ENCODE measurements at places on chromosomes 3 and 15.

DNA sequence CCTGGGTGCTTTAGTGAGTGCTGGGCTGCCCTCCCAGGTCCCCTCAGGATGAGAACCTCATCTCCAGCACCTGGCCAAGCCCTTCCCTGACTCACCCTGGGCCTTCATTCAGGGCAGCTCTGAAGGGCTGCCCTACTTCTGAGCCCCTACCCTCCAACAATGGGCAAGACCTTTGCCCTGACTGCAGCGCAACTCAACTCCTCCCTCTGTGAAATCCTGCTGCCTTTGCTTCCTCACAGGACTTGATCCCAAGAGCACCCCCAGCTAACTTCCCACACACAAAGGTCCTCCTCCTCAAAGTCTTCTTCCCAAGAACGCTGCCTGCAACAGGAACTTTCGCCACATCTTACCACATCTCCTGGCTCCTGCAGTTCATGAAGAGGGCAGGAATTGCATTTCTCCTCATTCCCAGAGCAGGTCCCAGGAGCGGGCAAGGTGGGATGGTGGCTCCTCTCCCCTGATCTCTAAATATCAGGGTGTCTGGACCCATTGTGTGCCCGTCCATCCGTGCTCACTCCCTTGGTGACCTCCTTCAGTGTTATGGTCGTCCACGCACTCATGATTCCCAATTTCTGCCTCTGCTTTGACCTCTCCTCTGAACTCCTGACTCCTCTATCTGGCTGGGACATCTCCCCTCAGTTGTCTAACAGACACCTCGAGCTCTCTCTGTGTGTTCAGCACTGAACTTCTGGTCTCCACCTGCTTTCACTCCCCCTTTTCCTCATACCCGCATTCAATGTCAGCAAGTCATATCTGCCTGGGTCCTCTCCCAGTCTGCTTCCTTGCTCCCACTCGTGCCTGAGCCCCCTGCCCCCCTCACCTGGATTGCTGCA lies 4.5 kb upstream of the SSUH2 start:
- no peak for DNase-seq

DNA sequence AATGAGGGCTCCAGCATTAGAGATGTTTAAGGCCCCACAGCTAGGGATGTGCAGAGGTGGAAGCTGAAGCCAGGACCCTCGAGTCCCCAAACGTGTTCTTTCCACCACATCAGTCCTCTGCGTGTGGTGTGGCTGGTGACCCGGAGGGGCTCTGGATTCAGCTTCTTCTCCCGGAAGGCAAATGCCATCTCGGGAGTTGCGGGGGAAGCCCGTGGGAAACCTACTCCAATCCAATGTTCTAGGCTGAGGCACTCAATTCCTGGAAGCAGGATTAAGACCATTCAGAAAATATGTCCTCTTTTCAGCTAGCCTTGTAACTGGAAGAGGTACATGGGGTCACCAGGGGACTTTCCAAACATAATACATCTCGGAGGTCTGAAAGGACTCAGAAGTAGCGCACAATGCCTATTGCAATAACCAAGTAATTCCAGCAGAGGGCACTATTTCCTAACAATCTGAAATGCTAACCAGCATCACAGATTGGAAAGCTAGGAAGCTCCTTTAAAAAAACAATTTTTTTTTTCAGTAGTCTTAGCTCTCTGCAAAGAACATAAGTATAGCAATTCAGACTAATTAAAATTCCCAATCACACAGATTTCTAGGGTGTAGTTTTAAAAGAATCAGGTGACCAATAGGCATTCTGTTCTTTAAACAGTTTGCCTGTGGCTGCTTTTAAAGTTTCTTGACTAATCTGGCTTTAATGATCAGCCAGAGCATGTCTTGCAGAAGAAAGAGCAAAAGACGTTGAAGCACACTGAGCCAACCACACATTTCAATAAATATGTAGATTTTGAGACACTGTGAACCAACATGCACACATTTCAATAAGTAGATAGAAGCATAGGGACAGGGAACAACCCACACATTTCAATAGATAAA lies 36.1 kb downstream of the BNC1 start:
- no peak for DNase-seq

DNA sequence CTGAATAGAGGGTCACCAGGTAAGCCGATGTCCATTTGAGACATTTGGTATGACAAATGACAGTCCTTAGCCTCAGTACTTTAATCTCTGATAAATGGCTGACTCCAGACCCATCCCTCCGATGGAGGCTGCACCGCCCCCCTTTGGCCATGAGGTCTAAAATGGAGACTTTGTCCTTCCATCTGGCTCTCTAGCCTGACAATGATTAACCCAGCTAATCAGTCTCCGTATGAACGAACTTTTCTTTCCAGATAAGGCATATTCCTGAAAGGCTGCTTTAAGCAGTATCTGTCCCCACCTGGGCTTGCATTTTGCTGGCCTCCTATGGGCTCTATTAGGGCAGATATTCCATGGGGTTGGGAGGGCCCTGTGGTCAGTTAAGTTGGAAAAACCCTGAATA lies 10.8 kb upstream of the MYZAP start:
- no peak for DNase-seq

DNA sequence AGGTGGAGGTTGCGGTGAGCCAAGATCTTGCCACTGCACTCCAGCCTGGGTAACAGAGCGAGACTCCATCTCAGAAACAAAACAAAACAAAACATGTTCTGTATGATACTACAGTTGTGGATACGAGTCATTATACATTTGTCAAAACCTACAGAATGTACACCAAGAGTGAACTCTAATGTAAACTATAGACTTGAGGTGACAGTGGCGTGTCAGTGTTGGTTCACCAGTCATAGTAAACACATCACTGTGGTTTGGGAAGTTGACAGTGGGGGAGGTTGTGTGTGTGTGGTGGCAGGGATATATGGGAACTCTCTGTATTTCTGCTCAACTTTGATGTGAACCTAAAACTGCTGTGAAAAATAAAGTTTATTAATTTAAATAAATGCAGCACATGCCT lies 33.0 kb upstream of the GNB5 start:
- DNase-seq: no peak

DNA sequence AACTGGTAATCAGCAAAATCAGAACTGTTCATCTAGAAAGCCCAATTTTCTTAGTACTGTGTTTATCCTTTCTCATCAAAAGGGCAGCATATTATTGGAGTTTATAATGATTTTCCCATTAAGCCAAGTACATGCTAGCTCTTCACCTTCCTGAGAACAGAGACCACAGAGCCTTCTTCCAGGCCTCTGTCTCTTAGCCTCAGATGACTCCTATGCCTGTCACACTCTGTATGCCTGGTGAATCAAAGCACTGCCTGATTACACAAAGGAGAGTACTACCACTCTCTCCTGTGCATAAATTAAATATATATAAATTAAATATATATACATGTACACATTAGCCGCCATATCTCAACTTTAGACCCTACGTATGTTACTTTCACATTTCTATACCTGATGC lies 636.1 kb downstream of the NTRK3 start:
- no peak for DNase-seq

DNA sequence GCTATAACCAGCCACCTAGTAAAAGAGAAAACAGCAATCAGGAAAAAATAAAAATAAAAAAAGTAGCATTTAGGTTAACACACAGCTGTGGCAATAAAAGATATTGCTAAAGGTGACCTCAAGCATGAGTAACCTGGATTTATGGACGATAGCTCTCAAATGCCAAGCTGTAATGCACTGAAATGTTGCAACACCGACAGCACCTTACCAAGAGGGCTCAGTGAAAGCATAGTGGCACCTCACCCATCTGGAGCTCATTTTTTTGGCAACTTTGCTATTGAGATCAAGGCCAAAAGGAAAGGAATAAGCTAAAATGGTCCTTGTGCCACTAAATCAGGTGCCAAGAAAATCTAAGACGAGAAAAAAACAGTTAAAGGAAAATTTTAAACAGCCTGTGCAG lies 2.5 kb downstream of the HACD2 start:
- DNase-seq: no peak

DNA sequence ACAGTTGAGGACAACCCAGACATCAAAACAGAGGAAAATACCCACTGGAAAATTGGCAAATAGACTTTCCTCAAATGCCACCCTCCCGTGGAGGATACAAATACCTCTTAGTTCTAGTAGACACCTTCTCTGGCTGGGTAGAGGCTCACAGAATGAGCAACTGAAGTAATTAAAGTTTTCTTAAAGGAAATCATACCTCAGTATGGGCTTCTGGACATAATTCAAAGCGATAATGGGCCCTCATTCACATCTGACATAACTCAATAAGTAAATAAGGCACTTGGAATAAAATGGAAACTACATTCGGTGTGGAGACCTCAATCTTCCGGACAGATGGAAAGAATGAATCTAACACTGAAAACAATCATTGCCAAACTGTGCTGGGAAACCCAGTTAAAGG lies 115.2 kb upstream of the PLCL2 start:
- no peak for DNase-seq

- DNase-seq: no peak
Observed at GRCh38 chr3:463252-464192, 267.0 kb downstream of the CHL1 start.

DNA sequence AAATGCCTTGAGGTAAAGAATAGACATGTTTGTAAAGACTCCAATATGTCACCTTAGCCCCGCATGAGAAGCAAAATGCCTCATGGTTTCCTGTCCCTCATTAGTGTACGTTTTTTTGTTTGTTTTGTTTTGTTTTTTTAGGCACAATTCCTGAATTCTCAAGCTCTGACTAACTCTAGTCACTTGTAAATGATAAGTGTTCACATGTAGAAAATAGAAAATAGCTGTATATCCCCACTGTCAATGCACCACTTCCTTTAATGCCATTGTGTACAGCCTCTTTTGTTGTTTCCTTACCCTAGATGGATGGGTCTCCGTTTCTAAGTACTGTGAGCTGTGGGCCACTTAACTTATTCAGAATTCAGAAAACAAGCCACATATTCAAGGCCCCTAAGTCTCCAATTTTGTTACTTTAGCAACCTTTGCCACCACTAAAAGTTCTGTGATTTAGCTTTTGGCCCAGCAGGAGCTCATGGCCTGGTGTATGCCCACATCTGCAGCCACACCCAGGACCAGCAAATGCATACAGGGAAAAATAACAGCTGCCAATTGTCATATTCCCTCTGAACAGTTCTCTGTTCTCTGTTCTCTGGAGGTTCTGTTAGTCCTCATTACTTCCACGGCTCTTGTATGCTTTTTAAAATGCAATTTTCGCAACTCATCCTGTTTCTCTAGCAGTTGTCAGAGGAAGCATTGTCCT lies 655.5 kb downstream of the GBE1 start:
- DNase-seq: no peak

DNA sequence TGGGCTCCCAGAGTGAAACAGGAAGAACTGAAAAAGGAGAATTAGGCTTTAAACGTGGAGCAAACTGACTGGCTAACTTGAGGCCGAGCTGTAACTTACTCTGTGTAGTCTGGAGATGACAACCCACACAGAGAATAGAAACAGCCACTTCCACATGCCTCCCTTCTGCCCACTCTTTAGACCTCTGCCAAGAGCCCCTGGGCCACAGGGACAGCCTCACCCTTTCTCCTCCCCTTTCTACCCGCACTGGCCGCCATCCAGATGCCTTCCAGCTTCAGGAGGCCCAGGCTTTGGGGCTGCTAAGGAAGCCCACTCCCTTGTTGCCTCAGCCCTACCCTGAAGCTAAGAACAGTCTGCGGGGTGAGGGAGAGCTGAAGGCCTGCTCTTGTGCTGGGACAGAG lies 6.8 kb downstream of the ARHGAP31 start:
- no peak for DNase-seq

DNA sequence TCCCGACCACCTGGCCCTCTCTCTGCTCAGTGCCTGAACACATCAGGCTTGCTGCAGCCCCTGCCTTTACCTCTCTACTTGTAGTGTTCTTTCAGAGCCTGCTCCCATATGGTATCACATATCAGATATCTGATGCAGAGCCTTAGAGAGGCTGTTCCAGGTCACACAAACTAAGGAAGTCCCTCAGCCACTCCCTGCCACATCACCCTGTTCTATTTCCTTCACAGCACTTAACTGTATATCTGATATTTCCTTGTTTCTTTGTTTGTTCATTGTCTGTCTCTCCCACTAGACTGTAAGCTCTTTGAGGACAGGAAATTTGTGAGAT lies 976 bp upstream of the ALDH1L1 start:
- no peak for DNase-seq

GRCh38 chr3:113948015-113948917 lies 453 bp downstream of the ZDHHC23 start:
- DNase-seq: peak; percentile 9

GRCh38 chr15:45197512-45197911 lies 9.7 kb upstream of the SHF start:
- DNase-seq: no peak

DNA sequence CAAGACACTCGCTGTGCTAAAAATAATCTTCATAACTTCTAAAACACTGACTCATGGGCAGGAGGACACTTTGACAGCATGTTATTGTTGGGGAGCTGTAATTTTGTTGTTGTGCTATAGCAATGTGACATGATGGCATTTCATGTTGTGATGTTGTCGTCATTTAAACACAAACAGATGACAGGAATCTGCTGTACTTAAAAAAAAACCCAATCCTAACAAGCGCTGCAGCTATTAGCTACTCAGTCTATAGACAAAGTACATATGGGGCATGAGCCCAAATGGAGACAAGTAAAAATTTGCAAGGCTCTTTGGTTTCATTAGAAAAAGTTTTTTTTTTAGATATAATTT lies 828 bp upstream of the ATOSA start:
- no peak for DNase-seq

DNA sequence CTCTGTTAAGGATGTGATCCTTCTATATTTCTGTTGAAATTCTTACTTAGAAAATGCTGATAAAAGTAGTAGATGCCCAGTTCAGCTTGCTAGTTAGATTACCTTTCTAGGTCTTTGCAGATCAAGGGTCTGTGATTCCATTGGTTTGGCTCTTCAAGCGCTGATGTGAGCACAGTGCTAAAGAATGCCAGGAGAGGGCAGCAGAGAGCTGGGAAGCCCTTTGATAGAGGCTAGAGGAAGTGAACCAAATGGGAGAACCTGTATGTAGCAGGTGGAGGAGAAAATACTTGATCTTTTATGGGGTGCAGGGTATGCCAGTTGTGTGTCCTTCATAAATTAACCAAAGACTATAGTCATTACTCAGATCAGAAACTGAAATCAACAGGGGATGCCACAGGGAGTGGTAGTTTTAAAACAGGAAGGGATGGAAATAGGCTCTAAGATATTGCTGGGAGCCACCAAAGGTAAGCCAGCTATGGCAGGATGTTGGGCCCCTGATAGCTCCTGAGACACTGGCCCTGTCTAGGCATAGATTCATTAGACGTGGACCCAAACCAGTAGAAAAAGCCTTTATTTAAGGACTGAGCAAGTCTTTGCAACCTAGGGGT lies 677.4 kb downstream of the SQOR start:
- peak; percentile 3 for DNase-seq

- DNase-seq: no peak
Observed at GRCh38 chr15:88401996-88402656, 65.1 kb downstream of the MRPL46 start.

- DNase-seq: no peak
Observed at GRCh38 chr15:67433495-67434099, 87.3 kb upstream of the C15orf61 start.
